ENCODE measurements at places on chromosomes 11 and 22. TPM values are rescaled to one million over a fixed set of nuclear protein-coding genes. Genes with fewer than 3 reads are reported as not detected.

Gene TUG1
- total RNA-seq = 98.2 TPM

Gene DAGLA
- total RNA-seq = 0.44 TPM

Gene OR4A16
- not detected for total RNA-seq

Gene PTPN5
- total RNA-seq = not detected

Gene SCUBE1
- total RNA-seq = not detected

Gene MISFA
- 1.9 TPM for total RNA-seq

Gene LINC01488
- not detected for total RNA-seq

Gene A4GALT
- total RNA-seq = 0.29 TPM

Gene C11orf91
- total RNA-seq = 0.25 TPM

Gene YWHAH
- 182 TPM for total RNA-seq

Gene PMM1
- total RNA-seq = 33.7 TPM

Gene JAML
- 117 TPM for total RNA-seq

Gene SPECC1L
- total RNA-seq = 59.5 TPM

Gene TMEM258
- total RNA-seq = 160 TPM

Gene CADM1
- total RNA-seq = 0.92 TPM

Measured in activated CD4-positive, alpha-beta T cell treated with anti-CD3 and anti-CD28 coated beads, Interleukin-2, amount 10 ng/mL, durations not matched to agents 7 days and 5 days (primary cell).